ENCODE measurements at places on chromosomes 6 and 20.

GRCh38 chr20:38286586-38287531 is 17.1 kb upstream of the BPI start:
- DNase-seq = no peak

DNA sequence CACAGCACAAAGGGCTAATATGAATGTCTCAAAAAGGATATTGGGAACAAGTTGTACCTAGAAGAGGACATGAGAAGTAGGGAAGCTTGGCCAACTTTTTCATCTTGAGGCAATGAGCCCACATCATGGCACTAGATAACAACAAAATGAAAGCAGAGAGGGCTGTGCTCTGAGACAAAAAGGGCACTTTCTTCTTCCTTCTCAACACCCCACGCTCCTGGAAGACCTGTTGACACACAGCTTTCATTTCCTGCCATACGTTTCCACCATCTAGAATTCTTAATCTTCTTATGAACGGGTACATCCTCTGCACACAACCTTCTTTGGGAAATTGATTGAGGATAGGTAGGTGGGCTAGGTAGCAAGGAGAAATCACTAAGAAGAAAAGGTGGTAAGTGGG is 187.8 kb upstream of the STXBP5 start:
- DNase-seq = no peak

GRCh38 chr20:49497398-49497669 is 14.9 kb upstream of the KCNB1 start:
- no peak for DNase-seq

DNA sequence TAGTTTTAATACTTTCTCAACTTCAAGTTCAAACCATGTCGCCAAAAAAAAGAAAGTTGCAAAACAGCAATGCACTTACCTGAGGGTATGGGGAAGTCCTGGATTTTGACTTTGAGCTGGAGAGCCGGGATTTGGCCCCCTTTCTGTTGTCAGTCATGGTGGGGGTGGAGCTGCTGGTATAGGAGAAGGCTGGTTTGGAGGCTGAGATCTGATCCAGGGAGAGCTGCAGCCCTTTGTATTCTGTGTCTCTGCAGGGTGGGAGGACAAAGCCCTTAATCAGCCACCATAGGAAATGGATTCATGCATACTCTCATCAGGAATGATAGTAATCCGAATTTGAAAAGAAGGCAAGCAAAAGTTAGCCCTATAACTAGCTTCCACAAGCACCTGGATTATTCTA is 44.0 kb downstream of the SIM1 start:
- no peak for DNase-seq

DNA sequence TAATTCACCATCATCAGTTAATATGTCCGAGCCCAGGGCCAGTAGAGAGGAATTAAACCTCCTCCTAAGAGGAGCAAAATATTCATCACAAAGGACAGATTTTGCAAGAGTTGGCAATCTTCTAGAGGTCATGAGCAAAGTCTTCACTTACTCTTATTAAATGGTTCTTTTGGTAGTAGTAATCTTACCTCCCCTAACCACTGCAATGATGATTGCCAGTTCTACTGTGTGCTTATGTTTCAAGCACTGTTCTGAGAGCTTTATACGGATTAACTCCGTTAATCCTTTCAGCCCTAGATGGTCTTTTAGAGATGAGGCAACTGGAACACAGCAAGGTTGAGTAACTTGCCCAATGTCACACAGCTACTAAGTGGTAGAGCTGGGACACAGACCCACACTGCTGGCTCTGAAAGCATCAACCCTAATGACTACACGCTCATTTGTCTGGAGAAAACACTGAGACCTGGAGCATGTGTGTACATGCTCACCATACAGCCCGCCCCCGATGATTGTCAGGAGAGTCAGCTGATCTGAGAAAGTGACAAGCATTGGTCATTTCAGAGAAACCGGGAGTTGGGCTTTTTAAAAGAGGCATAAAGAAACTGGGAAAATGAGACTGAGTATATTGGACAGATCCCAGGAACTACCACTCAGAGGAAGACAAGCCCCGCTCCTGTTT is 276.0 kb downstream of the NRN1 start:
- DNase-seq = no peak

DNA sequence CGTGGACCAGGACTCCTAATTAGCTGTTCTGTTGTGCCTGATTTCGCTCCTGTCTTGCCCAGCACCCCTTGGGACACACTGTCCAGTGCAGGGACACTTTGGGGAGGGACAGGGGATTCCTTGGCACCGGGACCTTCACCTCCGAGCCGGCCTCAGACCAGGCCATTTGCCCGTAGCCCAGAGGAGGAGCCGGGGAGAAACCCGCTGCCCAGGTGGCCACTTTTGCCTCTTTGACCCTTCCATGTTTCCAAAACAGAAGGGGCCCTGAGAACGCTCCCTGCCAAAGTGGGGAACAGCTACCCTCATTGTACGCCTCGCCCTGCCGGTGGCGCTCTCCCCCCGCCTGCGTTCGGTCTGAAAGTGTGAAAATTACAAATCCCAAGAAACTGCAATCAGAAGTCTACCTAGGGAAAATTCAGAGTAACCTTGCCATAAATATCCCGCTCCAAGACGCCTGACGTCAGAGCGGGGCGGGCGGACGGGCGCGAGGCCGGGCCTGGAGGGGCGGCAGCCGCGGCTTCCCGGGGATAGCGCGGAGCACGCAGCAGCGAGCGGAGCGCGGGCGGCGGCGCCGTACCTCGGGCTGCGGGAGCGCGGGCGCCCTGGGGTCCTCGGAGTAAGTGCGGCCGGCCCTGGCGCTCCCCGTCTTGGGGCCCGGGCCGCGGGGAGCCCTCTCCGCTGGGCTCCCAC is at the start of gene DAAM2:
DAAM2 (plus strand) TSS at position 527 of the 690 bp plus-strand sequence. CDS start 63,927 bp downstream, outside the sequence.
- DNase-seq = no peak

Measured in NCI-H748 treated with DMSO at 0.1 percent for 48 hours (cell line).